ENCODE measurements at places on chromosomes 7 and 10. TPM values are rescaled to one million over a fixed set of nuclear protein-coding genes. Genes with fewer than 3 reads are reported as not detected.

ALOX5 gene
- 187 TPM for total RNA-seq

RBM48 gene
- 17.3 TPM for total RNA-seq

PLXNA4 gene
- total RNA-seq, result 1.4 TPM

ADCYAP1R1 gene
- total RNA-seq, result 0.35 TPM

CTAGE8 gene
- not detected for total RNA-seq

CHST12 gene
- total RNA-seq, result 10.5 TPM

RGR gene
- total RNA-seq, result not detected

FAM171A1 gene
- total RNA-seq, result 28.8 TPM

All from Peyer's patch (tissue), 4 donors.